Ammon's horn (tissue), 1 donor: ENCODE measurements at places on chromosomes 7 and 10.
A peak's percentile ranks its signal among the peaks of the same experiment; 100 is the strongest.

GRCh38 chr10:128178302-128178958, 52.2 kb upstream of the MKI67 start:
- no peak for DNase-seq

DNA sequence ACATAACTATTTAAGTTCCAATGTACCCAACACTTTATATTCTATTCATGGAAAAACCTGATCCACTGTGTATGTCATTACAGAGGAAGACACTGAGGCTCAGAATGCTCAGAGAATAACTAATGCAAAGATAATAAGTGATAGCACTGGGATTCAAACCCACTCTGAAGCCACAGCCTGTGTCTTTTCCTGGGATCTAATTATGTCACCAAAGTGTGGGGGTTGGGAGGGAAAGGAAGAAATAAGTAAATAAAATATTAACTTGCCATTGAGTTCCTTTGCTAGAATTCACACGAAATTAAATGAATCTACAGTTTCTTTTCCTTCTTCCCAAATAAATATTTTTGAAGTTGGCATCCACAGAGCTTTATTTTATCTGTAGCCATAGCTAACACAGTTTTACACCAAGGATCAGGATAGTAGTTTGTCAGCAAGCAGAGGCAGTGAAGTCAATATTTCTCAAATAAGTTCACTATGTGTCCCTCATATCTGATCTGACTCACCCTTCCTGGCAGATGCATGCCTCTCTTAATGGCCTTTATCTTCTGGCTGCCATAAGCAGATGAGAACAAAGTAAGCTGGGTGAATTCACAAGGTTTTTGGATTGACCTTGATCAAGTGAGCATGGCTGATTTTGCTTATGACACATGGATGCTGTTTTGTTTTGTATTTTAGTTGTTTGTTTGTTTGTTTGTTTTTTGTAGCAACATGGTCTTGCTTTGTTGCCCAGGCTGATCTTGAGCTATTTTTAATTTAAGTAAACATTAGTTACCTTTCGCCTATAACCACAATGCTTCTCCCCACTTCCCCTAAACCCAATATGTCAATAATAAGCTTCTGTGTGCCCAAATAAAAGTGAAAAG, 6.3 kb downstream of the RAPGEF5 start:
- no peak for DNase-seq

- no peak for DNase-seq
These were observed 89.3 kb downstream of the ICA1 start for GRCh38 chr7:8172372-8173354.

GRCh38 chr7:34361663-34362250, 296.3 kb upstream of the NPSR1 start:
- peak; percentile 65 for DNase-seq

- no peak for DNase-seq
These were observed 84.5 kb upstream of the DUSP5 start for GRCh38 chr10:110413049-110413783.

DNA sequence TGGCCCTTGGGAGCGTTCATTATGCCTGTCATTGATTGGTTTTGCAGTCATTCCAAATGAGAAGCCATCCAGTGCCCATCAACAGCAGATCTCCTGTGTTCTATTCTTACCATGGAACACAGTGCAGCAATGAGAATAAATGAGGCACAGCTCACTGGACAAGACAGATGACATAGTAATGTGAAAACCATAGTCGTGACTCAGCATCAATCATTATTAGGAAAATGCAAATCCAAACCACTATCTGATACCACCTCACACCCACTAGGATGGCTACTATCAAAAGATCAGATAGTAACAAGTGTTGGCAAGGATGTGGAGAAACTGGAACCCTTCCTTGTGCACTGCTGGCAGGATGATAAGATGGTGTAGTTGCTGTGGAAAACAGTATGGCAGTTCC, 144.7 kb downstream of the ARHGAP22 start:
- DNase-seq = no peak

- DNase-seq = no peak
These were observed 47.3 kb upstream of the BHLHA15 start for GRCh38 chr7:98163704-98164494.

DNA sequence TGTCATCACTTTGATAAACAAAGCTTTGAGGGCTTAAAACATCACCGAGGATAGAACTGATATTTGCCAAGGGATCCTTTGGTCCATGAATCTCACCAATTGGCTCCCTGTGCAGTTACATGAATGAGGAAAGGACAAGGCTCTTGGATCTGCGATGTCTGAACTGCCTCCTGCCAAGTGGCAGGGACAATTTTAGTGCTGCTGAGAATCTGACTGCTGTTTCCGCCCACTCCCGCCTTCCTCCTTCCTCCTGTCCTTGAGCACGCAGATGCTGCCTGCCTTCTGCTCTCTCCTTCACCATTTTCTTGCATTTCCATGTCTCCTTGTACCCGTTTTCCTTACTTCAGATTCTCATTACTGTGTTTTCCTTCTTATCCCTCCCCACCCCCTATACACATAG, 26.8 kb upstream of the ITPRID1 start:
- peak; percentile 59 for DNase-seq

- DNase-seq = no peak
These were observed 93.6 kb downstream of the HGF start for GRCh38 chr7:81676105-81676811.

DNA sequence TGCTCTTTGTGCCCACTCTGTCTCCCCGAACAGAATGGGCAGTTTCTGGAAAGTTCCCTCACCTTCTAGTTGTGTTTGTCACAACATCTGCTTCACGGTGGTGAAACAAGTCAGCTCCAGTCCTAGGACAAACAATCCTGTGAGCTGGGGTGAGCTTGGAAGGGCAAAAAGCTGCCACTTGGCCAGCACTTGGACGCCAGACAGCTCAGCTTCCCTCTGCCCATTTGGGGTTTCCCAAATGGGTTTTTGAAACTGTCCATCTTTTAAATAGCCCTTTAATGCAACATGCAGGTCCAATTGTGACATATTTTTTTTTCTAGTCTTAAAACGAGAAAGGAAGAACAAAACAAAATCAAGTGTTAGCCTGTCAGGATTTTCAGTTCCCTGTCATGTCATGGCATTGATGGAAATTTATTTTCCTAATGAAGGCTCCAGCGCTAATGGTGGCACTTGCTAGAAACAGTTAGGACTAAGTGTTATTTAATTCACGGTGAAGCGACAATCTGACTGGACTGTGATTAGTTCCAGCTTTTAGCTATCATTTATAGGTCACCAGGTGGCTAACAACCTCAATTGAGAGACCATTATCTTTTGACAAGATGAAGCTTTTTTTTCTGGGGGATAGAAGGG, 181.7 kb downstream of the MYOF start:
- DNase-seq = no peak

DNA sequence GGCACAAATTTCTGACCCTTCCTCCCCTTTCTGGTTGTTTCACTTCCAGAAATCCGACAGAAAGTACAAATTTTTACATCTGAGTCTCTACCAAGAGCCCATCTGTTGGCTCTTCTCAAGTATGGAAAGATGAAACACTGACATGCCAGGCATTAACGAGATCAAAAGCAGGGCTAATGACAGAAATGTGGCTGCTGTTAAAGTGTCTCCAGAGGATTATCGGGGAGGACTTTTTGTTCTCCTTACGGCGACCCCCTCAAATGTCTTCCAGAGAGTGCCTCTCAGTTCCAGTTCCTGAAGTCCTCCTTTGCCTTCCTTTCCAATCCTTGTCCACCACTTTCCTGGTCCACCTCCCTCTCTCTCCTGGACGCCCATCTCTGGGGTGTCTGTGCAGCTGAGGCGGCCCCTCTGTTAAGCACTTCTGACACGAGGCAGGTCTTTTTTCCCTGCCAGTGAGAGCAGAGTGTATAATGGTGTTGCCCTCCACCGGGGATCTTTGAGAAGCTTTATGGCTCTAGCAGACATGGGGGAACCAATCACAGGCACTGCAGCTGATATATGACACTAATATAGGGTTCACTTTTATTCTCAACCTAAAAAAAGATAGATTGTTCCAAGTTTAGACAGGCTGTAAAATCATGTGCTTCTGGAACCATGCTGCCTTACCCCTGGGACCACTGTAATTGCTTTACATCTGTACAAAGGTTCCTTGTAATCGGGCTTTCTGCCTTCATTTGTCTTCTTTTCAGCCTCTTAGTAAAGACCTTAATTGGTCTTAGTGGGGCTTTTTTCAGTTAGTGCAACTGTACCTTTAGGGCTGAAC, 757.1 kb downstream of the AUTS2 start:
- DNase-seq = no peak

DNA sequence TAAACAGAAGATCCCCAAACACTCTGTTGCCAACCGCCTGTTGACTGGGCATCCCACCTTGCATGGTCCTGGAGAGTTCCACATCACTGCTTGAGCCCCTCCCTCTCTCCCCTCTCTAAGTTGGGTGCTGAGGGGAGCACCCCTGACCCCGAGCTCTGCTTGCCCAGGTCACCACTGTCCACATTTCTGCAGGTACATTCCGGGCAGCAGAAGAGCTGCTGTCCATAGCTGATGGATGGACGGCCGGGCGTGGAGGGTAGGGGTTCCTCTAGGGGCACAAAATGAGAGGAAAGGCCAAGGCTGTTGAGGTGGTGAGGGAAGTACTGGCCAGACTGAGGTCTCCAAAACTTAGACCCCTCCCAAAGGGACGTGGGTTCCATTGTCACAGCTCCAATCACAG, 227.4 kb upstream of the PPP2R2D start:
- DNase-seq = no peak

GRCh38 chr7:133676805-133677370, 424.0 kb downstream of the EXOC4 start:
- no peak for DNase-seq

DNA sequence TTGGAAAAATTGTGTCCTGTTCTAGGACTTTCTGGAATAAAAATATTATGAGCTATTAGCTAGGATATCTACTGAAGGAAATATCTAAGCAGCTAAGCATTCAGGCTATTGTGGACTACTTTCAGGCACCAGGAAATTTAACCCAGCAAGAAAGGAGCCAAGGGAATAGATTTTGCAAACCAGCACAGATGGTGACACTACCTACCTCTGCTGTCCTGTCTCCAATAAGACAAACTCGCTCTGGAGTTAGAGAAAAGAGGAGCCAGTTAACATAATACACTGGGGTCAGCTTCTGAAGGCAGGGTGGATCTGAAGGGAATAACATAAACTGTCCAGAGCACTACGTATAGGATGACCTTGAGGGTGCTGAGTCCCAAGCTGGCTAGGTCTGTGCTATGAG, 223.7 kb upstream of the PRSS58 start:
- no peak for DNase-seq

GRCh38 chr10:104894681-104895080, 253.6 kb downstream of the SORCS3 start:
- DNase-seq = no peak

- DNase-seq = no peak
These were observed 1056.8 kb downstream of the SORCS1 start for GRCh38 chr10:106107706-106108105.

- no peak for DNase-seq
These were observed 25.0 kb upstream of the FZD1 start for GRCh38 chr7:91239171-91239604.

DNA sequence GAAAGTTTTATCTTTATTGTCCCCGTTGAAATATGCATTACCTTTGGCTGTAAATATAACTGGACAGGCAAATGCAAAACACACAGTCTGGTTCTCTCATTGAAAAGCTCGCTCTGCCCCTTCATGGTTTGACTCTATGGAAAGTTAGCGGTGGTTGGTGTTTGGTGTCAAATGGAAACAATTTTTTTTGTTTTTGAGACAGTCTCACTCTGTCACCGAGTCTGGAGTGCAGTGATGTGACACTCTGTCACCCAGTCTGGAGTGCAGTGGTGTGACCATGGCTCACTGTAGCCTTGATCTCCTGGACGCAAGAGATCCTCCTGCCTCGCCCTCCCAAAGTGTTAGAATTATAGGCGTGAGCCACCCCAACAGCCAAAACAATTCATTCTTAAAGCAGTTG, 149.7 kb downstream of the LRRC4 start:
- DNase-seq = no peak

DNA sequence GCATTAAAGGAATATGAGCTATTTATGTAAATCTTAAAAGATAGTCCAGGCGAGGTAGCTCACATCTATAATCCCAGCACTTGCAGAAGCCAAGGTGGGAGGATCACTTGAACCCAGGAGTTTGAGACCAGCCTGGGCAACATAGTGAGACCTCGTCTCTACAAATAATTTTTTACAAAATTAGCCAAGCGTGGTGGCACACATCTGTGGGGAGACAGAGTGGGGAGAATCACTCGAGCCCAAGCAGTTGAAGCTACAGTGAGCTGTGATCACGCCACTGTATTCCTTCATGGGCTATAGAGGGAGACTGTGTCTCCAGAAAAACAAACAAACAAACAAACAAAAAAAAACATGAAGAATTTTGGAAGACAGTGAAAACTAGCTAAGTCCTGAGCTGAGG, 28.4 kb downstream of the HERC4 start:
- DNase-seq = no peak

GRCh38 chr7:18163091-18163490, 135.4 kb upstream of the PRPS1L1 start:
- DNase-seq = no peak

GRCh38 chr7:27775782-27776181, 35.8 kb downstream of the TAX1BP1 start:
- DNase-seq = no peak

GRCh38 chr7:74044366-74045350, 16.7 kb downstream of the ELN start:
- peak; percentile 84 for DNase-seq

- DNase-seq = peak; percentile 45
These were observed 31.5 kb downstream of the CREB3L2 start for GRCh38 chr7:137970253-137970975.

DNA sequence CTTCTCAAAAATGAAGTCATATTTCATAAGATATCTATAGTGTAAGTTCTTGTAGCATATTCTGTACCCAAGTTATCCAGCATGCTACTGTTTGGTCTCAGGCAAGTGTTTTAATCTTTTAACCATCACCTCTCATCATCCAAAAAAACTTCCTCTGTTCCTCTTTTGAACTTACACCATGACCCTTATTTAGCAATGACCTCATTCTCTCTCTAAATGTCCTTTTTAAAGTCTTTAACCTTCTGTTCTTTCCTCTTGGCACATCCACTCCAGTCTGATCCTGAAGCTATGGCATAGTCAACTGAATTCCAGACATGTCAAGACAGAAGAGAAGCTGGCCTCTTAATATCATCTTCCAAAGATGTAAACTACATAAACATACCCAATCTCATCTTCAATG, 26.2 kb downstream of the PPP3CB start:
- DNase-seq = no peak

DNA sequence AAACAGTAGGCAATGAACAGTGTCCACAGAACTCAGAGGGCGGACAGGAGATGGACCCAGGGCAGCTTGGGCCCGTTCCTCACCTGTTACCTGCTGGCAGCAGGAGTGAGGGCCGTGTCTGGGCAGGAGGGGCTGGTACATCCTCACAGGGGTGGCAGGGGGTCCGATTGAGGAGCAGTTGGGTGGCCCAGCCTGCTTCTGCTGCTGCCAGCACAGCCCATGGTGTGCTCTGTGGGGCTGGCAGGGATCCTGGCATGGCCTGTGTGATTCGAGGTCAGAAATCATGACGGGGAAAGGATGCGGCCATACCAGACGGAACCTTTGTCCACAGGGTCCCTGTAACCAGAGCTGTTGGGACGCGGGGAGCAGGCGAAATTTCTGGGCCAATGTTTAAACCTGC, 49.6 kb downstream of the INPP5A start:
- no peak for DNase-seq
